Activated T-cell treated with anti-CD3 and anti-CD28 coated beads for 4 hours (primary cell): ENCODE measurements at places on chromosomes 2 and 18.

GRCh38 chr2:7539760-7540159 lies 622.5 kb downstream of the RNF144A start:
- no peak for DNase-seq

DNA sequence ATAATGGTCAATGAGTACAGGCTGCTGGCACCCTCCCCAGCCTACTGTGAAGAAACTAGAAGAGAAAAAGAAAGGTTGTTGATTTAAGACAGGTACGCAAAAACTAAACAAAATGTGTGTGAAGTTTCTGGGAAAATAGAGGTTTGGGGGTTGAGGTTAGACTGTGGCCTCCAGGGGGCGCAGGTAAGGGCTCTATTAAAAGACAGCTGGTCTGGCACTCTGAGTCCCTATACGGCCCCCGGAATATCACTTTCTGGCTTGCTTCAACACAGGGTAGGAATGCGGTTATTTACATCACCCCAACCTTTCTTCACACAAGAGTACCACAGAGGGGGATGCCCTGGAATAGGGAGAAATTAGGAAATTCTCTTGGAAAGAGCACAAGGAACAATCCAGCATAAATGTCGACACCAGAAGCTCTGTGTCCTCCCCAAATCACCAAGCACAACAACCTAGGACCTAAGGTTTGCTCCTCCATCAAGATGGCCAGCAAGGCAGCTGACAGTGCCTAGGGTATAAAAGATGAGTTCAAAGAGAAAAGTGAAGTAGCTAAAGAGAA lies 480.8 kb upstream of the KLHL29 start:
- DNase-seq = no peak

GRCh38 chr2:46984642-46985476 lies 69.3 kb upstream of the MCFD2 start:
- DNase-seq = peak; percentile 17

- no peak for DNase-seq
Measured at GRCh38 chr18:65754121-65754520, 3.3 kb downstream of the CDH7 start.

DNA sequence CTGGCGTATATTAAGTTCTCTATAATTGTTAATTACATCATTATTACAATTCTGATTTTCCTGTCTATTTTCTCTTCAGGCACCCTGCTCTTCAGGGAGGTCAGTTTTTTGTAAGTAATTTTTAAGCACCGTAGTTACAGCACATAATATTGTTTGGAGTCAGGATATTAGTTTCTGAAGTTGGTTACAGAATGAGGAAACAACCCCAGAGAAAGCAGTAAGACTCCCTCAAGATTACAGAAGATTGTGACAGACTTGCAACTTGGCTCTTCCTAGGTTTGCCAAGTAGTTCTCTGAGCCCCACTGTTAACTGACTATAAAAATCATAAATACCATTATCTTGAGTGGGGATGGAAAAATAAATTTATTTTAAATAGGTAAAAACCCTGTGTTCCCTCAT lies 921 bp downstream of the RPE start:
- no peak for DNase-seq

DNA sequence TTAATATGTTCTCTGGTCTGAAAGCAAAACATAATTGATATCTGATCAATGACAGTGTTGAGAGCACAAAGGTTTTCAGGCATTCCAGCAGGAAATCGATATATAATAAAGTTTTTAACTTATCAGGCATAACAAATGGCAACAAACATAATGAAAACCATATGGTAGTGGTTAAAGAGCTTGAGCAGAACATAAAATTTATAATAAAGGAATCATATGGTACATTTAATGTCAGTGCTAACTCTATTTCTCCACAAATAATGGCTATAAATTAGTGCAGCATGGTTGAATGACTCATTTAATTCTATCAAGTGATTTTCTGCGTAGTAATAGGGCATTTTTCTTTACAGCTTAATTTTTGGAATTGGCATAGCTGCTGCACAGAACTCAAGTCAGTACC lies 306.2 kb downstream of the FSIP2 start:
- DNase-seq = no peak

DNA sequence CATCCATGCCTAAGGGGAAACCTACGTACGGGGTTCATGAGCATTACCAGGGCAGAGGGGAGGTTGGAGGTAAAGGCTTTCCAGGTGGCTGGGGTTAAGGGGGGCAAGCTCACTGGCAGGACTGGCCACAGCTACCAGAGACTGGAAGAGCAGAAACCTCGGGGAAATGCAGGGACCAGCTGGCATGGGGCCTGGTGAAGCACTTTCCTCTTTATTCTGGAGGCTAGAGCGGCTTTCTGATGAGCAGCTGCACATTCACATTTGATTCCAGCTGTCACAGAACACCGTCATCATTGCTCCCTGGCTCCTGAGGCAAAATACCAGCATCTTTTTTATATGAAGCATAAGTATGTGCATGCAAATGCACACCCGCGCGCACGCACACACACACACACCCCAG lies 28.7 kb upstream of the LRRC30 start:
- no peak for DNase-seq

- no peak for DNase-seq
Measured at GRCh38 chr2:62263076-62263715, 67.3 kb downstream of the B3GNT2 start.

- no peak for DNase-seq
Measured at GRCh38 chr2:162085090-162085891, 11.3 kb upstream of the DPP4 start.

DNA sequence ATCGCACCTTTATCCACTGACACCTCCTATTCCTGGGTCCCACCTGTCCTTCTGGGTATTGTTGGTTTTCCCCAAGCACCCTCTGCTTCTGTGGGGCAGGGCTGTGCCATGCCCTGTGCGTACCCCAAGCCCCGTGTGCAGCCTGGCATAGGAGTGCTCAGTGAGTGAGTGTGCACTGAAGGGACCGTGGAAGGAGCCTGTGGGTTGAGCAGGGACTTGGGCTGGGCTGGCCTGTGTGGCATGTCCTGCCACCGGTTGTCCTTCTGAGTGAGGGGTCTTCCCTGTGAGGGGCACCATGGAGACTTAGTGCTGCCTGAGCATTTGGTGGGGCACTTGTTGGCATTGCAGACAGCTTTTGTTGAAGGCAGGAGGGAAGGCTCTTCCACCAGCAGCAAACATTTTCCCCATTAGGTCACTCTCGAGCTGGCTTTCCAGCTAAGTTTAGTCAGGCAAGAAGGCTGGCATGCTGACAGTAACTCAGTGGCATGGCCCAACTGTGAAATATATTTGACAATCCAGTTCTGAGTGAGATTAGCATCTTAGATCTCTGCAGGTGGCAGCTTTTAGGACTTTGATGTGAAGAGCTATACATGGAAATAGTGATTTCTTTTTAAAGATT lies 64.7 kb downstream of the LPIN1 start:
- no peak for DNase-seq

DNA sequence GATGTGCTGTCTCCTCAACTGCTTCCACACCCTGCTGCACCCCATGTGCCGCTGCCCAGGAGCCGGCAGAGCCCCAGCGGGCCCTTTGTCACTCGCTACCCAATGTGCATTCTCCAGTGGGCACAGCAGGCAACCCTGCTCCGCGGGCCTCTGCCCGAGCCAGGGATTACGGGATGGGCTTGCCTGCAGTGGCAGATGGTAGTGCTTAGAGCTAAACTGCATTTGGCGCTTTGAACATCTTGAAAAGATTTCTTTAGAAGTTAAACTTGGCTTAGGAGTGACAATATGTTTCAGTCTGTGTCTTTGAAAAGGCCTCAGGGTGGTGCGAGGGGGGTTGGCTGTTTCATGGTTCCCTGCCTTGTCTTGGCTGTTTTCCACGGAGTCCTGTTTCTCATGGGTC lies 84.0 kb upstream of the BOD1L2 start:
- DNase-seq = no peak

GRCh38 chr2:26333293-26333692 lies 12.7 kb upstream of the SELENOI start:
- no peak for DNase-seq

GRCh38 chr2:85838641-85839040 lies 50.1 kb downstream of the ST3GAL5 start:
- no peak for DNase-seq

GRCh38 chr2:239021651-239022436 lies 174.0 kb downstream of the TWIST2 start:
- no peak for DNase-seq

DNA sequence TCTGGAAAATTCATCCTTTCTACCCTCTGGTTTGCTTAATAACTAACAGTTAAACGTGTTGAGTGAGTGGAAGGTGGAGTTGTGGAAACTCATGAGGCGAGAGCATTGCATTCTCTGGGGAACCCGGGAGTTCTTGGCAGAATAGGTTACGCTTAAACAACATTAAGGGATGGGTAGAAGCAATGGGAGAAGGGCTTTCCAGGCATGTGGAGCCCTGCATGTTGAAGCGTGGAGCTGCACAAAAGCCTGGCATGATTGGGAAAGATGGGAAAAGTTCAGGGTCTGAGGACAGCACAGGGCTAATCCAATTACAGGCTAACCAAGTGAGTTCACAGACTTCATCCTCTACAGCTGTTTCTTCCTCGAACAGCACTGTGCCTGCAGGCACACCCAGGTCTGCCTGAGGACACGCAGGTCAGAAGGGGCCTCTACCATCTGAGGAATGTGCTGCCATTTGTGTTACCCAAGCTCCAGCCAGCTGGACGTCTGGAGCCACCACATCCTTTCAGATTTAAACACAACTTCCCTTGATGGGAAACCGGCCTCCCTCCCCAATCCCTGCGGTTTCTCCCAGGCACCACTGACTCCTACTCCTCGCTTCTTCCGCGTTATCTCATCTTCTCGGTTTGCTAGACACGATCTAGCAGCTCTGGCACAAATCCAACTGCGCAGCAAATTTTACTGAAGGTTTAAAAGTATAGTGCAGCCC lies 164.2 kb downstream of the ANTXR1 start:
- DNase-seq = no peak

- no peak for DNase-seq
Measured at GRCh38 chr2:10371441-10372196, 68.9 kb downstream of the HPCAL1 start.

DNA sequence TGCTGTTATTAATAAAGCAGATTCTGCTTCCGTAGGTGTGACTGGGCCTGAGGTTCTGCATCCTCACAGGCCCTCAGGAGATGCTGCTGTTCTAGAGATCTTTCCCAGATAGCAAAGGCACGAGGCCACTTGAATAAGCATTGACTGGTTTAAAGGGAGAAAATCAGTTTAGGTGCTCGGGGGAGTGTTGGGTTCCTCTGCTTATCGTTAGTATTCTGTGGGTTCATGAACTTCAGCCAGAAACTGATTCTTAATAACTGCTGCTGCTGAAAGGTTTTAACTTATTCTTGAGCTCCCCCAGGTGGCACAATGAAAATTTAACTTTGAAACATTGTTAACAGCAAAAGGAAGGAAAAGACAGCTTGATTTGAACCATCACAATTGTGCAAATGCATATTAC lies 56.9 kb downstream of the ITGA6 start:
- DNase-seq = no peak

DNA sequence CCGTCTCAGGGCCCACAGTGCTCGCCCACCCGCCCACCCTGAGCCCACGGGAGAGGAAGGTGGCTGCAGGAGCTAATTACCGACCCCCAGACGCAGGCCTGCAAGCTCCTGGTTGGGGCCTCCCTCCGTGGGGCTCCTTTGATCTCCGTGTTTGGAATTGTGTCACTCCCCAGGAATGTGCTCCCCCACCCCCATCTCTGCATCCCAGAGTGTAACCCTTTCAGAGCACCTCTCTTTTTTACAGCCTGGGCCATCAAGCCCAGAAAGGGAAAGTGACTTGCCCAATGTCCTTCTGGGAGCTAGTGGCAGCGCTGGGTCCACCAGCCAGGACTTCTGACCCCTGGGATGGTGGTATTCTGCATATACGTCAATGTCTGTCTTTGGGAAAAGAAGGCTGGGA lies 335.1 kb downstream of the CYRIA start:
- no peak for DNase-seq

GRCh38 chr2:174635015-174635593 lies 37.5 kb upstream of the WIPF1 start:
- DNase-seq = no peak

- no peak for DNase-seq
Measured at GRCh38 chr18:31486165-31486564, 11.8 kb upstream of the DSG2 start.

DNA sequence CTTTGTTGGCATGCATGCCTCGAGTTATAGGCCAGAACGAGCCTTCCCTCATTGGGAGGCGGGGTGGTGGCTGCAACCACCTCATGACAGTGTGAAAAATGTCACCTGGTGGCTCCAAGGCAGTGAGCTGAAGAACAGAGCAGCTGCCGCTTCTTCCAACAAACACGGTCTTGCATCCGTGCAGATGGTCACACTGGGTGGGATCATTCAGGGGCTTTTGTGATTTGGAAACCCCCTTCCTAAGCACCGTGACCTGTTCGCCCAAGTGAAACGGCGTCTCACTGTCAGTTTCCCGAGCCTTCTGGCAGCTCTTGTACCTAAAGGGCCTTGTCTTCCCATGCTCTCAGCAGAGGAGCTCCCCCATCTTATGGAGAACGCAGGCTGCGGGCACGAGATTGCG lies 159.7 kb downstream of the NAPG start:
- no peak for DNase-seq

DNA sequence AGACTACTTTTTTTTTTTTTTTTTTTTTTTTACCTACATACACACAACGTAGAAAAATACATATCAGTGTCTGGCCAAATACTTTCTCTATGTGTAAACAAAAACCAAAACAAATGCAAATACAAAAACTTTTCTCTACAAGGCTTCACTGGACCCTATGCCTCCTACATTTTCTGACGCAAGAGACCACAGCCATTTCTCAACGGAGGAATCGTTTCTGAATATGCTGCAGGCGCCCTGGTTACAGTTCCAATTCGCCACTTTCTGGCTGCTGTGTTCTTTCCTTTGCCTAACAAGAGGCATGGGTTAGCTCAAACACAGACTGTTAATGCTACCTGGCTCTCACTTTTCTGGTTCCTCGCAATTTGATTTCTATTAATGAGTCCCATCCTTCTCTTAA lies 96.4 kb downstream of the EPB41L3 start:
- no peak for DNase-seq

DNA sequence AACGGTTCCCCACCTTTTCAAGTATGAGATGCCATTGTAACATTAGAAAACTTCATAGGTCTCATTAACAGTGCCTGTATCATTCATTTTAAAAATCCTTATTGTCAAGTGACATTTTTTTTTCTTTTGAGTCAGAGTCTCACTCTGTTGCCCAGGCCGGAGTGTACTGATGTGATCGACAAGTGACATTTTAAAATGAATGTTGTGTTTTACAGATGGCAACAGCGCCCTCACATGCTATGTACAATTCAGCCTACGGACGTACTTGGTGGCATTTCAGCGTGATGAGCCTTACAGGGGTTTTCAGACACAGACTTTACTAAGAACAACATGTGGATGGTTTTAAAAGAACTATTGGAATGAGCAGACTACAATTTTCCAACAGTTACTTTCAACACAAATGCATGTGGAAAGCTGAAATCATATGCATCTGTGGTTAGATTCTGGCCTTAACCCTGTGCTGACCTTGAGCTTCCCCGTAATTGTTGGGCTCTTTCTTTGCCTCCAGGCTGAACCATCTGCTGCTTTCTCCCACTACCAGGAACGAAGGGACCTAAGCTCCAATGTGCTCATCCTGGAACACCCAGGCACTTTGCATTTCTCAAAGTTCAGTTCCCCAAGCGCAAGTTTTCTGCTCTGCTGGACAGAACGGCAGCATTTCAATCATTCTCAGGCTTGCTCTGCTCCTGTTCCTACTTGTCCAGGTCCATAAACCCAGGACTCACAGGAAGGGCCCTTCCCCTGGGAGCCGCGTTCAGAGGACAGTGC lies 119.9 kb upstream of the NDUFV2 start:
- no peak for DNase-seq
